ENCODE measurements at places on chromosomes 5 and 9.

- no peak for DNase-seq
Measured at GRCh38 chr9:38196714-38197113, 127.7 kb upstream of the SHB start.

GRCh38 chr9:27154908-27155307 is 45.9 kb downstream of the TEK start:
- DNase-seq, result no peak

- no peak for DNase-seq
Measured at GRCh38 chr5:173689737-173690360, 73.4 kb upstream of the BOD1 start.

DNA sequence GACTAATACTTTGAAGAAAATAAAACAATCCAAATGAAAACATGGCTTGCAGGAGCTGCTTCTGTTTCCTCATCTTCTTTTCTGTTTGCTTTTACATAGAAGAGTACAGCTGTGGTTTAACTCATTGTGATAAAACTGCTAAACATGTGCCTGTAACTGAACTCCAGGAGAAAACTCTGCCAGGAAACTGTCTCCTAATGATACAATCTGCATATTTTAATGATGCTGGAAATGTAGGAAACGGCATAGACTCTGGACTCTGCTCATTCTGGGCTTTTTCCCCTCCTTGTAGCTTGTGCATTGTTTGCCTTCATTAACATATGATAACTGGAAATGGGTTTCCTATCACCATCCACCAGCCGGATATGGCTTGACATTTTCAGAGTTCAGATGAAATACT is 813.3 kb upstream of the WWC1 start:
- no peak for DNase-seq

DNA sequence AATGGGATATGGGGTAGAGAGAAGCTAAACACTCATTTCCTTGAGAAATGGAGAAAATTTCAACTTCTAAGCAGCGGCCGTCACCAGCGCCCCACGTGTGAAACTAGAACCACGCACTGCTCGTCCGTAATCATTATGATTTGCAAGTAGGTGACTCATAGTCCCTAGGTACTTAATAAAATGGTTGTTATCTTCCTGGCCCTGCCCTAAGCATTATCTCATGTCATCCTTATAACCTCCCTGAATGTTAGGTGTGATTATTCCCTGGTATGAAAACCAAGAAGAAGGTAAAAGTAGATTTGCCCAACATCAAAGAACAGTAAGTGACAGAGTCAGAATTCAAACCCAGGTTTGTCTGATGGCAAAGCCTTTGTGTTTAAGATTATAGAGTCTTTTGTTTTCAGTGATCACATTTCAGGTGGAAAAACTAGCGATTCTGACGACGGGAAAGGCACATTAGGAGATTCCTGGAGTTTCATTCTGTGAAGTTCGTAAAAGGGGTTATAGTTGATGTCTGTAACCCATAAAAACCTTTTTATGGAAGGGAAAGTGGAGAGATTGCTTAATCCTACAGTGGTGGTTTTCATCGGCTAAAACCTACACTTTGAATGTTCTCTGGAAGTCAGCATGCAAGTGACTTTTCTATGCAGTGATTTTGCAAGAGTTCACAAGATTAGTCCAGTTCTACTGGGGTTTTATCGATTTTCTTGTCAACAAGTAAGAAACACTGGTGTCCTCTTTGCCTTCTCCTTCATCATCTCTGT is 202.9 kb upstream of the WWC1 start:
- no peak for DNase-seq

GRCh38 chr5:147911427-147911826 is 5.1 kb upstream of the C5orf46 start:
- no peak for DNase-seq

GRCh38 chr9:133155156-133155555 is 8.6 kb downstream of the GBGT1 start:
- DNase-seq, result no peak

GRCh38 chr5:127089191-127089590 is 15.9 kb upstream of the C5orf63 start:
- DNase-seq, result no peak

GRCh38 chr9:20074291-20074690 is 285.5 kb upstream of the SLC24A2 start:
- no peak for DNase-seq

DNA sequence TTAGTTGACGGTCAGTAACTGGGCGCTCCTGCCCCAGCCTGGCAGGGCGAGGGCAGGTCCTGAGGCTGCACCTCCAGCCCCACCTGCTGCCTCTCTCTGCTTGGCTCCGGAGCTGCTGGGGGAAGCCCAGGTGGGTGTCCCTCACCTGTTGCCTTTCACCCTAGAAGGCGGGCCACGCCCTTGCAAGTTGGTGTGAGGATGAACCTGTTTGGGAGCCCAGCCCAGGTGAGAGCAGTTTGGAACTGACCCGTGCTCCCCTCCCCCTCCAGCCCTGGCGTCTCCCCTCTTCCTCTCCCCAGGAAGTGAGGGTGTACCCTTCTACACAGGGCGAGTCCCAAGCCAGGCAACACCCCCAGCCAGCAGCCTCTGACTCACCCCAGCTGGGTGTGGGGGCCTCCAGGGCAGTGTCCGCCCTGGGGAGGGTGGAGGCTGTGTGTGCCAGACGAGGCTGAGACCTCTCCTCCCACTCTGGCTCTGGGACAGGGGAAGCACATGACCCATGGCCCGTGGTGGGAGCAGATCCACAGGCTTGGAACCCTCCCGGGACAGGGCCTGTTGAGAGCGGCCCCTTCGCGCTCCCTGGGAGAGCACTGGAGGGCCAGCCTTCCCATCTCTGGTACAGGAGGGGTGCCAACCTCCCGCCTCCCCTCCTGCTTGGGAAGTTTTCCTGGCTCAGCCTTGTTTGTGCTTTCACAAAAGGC is 10.4 kb downstream of the LRRC8A start:
- no peak for DNase-seq

GRCh38 chr9:124369231-124369797 is 45.9 kb downstream of the PSMB7 start:
- DNase-seq, result no peak

GRCh38 chr9:69047371-69047770 is 11.8 kb downstream of the FXN start:
- DNase-seq, result no peak

DNA sequence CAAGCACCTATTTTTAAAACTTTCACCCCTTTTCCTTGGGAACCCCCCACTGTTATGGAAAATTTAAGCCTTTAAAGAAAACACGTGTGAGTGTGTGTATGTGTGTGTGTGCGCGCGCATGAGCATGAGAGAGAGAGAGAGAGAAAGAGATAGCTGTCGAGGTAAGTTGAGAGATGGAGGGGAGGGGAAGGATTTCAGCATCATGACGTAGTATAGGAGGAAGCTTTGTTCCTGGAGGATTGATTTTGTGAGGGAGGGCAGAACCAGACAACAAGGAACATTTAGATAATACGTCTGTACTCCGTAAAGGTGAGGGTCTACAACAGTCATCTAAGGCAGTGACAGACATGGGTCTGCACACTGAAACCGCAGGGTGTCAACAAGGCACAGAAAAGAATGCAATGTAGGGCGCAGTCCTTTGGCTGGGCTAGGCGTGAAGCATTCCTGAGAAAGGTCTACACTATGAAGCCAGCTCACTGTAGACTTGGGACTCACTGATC is 227.7 kb downstream of the SMARCA2 start:
- no peak for DNase-seq

- no peak for DNase-seq
Measured at GRCh38 chr9:34072410-34072809, 23.7 kb upstream of the UBAP2 start.

GRCh38 chr5:132011622-132012343 is at the start of gene ACSL6:
ACSL6 (minus strand) TSS chr5:132011658; CDS start chr5:132011553, 105 bp downstream.
- DNase-seq, result no peak

DNA sequence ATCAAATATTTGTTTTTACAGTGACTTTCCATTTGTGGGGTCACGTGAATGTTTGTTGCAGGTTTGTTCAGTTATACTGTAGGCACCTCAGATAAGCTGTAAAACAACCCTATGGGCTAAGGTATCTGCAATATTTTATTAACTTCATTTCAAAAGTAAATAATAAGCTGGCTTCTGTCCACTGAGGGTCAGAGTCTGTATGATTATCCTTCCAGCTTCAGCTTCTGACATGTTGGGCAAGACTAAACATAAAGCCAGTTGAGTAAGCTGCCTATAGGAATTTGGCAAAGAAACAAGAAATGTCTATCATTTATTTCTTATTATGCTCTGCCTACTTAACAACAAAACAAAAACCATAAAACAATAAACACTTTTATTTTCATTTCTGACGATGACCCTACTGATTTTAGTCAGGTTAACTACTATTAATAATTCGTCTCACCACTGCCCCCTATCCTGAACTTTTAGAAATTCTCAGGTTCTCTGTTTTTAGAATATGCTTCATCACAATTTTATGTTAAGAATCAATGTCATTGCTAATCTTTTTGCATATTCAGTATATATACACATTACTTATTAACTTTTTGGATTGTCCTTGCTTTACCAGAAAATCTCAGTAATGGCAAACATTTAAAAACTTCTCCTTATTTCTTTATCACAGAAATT is 413.6 kb upstream of the ADAMTSL1 start:
- no peak for DNase-seq

DNA sequence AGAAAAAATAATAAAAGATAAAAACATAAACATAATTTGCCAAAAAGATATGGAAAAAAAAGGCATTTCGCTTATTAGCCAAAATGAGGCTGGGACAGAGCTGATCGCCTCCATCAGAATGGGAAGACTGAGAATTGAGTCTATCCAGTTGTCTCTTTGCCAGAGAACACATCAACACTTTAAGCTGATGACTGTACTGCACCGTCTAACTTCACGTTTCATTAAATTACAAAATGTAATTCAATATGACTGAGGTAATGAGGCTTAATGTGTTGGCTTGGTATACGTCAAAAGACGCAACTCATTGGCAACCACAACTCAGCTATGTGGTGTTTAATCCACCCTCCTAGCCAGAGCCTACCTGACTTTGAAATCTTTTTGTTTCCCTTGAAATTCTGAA is 462.7 kb upstream of the CD180 start:
- DNase-seq, result no peak

GRCh38 chr9:127966416-127967150 is 14.2 kb downstream of the EEIG1 start:
- DNase-seq, result no peak

DNA sequence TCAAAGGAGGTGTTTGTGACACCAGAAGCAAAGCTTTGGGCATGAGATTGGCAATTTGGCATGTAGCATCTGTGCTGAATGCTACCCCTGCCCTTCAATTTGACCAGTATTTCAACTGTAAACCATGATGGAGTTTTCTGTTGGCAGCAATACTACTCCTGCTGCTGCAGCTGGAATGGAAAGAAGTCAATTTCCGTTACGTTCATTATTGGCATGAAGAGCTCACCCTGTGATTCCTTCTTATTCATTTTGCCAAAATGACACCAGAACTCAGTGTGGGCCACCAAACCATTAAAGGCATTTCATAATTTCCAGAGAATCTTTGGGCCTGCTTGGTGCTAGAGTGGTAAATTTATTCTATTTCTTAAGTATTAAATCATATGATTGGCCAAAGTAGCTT is 433.1 kb upstream of the DMAC1 start:
- DNase-seq, result no peak

GRCh38 chr5:51479840-51480239 is 96.6 kb downstream of the ISL1 start:
- DNase-seq, result no peak

DNA sequence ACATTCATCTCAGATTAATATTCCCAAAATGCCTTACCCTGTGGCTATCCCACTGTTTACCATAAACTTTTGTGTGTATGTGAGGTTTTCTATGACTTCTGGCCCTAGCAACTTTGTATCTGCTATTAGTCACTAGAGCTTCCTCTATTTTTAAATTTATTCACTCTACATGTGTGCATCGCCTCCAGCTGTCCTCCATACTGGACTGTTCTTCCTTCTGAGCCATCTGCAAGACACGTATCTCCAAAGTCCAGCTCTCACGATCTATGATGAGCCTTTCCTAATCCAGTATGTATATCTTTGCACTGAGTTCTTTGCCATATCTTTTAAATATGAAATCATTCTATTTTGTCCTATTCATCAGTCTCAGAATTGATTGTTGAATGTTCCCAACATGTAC is 1.7 kb upstream of the GNG10 start:
- DNase-seq, result no peak

DNA sequence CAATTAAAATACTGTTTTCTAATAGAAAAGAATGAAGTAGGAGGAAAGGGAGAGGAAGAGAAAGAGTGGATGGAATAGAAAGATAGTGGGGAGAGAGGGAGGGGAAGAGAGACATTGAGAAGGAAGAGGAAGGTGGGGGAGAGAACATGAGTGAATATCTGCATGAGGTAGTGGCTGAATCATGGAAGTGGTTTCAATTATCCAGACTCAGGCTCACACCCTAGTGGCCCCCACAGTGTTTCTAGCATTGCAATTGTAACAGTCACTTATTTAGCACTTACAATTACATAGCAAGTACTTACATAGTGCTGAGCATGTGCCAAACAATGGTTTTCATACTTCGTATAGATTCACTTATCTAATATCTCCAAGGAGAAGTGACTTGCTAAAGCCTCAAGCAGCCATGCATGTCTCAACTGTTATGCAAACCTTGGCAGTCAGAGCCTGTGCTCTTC is 72.7 kb downstream of the CAST start:
- DNase-seq, result no peak

DNA sequence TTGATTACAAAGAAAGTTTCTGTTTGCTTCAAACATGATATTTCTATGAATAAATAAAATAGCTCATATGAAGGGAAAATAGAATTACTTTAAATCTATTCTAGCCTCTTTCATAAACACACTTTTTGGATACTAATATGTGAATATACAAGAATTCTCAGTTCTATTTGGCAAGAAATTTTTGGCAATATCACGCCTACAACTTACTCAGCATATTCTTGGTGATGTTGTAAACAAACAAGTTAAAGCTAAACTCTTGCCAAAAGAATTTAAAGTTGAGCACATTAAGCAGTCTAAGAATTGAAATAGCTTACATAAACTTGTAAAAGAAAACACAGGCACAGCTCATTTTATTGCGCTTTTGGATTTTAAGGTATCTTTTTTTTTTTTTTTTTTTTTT is 209.8 kb downstream of the CDH12 start:
- DNase-seq, result no peak

GRCh38 chr5:109823597-109823996 is 133.9 kb downstream of the MAN2A1 start:
- no peak for DNase-seq

- no peak for DNase-seq
Measured at GRCh38 chr5:96339862-96340261, 93.2 kb downstream of the PCSK1 start.

DNA sequence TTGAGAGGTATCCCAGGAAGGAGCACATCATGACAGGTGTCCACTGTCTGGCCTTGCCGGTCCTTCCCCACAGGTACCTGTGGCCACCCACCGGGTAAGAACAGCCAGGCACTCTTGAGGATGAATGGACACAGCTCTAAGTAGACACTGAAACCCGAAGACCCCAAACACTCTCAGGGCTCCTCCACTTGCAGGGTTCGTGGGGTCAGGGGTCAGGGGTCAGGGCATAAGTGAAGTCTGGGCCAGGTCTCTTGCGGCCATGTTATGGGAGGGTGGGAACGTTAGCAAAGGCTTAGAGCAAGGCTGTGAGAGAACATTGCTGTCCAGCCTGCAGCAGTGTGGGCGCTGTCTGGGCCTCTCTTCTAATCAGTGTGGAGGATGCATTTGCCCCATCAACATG is 40.0 kb downstream of the MAPK9 start:
- no peak for DNase-seq

Measured in activated CD4-positive, alpha-beta T cell treated with anti-CD3 and anti-CD28 coated beads, Interleukin-2, amount 50 U/mL, for 24 hours (primary cell).